Airway epithelial cell (primary cell): ENCODE measurements at places on chromosomes 5 and 9. TPM values are rescaled to one million over a fixed set of nuclear protein-coding genes. Genes with fewer than 3 reads are reported as not detected.

Gene DDX4
- total RNA-seq = not detected in 2 replicates

Gene PRDM12
- total RNA-seq = not detected in 2 replicates

Gene ANKRD20A1
- not detected in 2 replicates for total RNA-seq

Gene GZMA
- total RNA-seq = not detected in 2 replicates

Gene PLCXD3
- total RNA-seq = not detected in 2 replicates

Gene IL9
- not detected in 2 replicates for total RNA-seq
